ENCODE measurements at places on chromosomes 7 and 10.

- no peak for DNase-seq
Observed at GRCh38 chr7:3037259-3037658, 6.4 kb downstream of the CARD11 start.

GRCh38 chr7:111409714-111410422, 152.4 kb downstream of the IMMP2L start:
- no peak for DNase-seq

DNA sequence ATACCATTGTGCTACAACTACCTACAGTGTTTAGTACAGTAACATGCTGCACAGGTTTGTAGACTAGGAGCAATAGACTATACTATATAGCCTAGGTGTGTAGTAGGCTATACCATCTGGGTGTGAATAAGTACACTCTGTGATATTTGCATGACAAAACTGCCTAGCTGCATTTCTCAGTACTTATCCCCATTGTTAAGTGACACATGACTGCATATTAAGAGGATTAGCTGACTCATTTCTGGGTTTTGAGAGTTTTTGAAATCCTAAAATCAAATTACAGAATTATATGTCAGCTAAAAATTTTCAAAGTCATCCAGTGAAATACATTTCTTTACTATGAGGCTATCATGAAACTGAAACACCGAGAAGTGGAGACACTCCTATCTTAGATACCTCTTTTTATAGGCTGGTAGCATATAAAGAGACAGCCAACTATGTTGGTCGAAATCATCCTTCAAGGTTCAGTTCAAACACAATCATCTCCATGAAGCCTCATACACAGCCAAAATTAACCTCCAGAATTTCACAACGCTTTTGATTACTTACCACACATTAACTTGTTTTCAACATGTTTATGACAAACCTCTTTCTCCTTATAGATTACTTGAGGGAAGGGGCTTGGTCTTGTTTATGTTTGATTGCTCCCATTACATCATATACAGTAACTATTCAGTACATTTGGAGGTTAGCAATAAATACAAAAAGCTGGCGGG, 89.8 kb upstream of the ANK3 start:
- no peak for DNase-seq

DNA sequence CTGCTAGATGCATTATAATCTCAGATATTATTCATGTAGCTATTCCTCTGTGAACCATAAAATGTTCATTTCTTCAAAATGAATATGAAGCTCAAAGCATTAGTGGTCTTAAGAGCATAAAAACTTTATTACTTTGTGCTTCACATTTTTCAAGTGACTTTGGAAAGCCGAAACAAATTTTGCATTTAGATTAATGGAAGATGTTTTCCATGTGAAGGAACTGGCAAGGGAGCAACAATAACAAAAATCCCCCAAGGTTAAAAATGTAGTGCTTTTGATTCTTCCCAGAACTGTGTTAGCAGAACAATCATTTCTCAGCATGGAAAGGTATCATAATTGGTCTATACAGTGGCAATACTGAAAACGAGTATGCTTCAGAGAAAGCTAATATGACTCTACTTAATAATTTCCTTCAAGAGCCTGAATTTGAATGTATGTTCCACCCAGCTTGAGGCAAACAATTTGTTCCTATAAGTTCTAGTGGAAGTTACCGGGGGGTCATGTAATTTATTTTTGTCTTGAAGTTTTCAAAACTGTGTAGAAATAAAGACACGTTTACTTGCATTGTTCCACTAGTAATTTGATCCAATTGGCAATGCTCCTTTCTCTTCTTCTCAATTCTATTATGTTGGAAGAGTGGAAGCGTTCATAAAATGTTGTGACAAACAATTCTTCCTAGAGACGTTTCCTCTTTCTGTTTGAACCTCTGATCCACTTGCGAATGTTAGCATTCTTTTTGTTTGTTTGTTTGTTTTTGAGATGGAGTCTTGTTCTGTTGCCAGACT, 665.4 kb downstream of the AUTS2 start:
- DNase-seq = no peak

- no peak for DNase-seq
Observed at GRCh38 chr10:28095791-28096378, 97.0 kb upstream of the ODAD2 start.

DNA sequence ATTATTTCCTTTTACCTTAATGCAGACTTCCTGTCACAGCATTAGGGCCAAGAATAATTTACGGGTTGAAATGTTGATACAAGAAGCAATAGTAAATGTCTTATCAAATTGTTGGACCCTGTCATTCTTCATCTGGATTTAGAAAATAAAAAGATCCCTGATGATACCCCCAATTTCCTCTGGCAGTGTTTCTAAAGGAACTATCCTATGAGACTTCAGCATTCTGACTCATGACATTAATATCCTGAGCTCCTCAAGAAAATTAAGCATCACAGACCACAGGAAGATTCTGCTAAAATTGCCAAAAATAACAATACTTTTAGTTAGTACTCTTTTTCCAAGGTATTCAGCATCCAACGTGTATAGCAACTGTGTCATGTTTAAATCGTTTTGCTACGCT, 490.5 kb upstream of the ANKRD30A start:
- DNase-seq = no peak

GRCh38 chr7:31687024-31687748, at the start of gene PPP1R17:
Gene PPP1R17 (plus strand): TSS chr7:31687215. CDS start chr7:31692442, 5,227 bp downstream.
- DNase-seq = no peak

DNA sequence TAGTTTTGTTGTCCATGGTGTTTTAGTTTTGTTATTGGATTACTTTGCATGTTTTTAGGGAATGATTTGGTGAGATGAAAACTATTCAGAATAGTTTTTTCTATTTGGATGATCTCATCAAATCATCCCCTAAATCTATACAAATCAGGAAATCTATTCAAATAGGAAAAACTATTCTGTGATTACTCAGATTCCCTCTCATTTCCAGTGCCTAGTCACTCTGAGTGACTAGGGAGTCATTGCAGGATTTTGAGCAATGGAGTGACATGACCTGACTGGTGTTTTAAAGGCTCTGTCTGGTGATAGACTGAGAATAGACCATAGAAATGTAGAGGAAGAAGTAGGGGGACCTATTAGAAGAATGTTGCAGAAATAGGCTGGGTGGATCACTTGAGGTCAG, 72.4 kb downstream of the TPST1 start:
- DNase-seq = no peak

DNA sequence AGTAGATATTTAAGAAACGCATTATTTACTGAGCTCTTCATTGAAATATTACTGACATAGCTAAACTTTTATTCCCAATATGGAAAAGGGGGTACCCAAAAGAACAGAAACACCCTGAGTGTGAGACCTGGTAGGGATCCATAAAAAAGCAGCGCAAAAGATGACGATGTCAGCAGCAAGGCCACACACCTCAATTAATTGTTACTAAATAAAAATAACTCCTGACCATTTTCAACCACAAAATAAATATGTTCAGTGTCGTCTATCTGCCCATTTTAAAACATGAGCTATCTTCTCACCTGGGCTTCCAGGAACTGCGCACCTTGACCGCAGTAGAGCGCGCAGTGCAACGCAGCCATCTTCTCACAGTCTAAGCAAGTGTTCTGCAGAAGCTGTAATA, 61.2 kb downstream of the GSAP start:
- no peak for DNase-seq

- DNase-seq = no peak
Observed at GRCh38 chr10:30158325-30158960, 99.1 kb upstream of the JCAD start.

GRCh38 chr10:100101192-100102076, 19.8 kb upstream of the CPN1 start:
- no peak for DNase-seq

- no peak for DNase-seq
Observed at GRCh38 chr7:94001396-94001795, 2.8 kb downstream of the BET1 start.

GRCh38 chr10:100725869-100726426, 19.4 kb upstream of the PAX2 start:
- DNase-seq = no peak

DNA sequence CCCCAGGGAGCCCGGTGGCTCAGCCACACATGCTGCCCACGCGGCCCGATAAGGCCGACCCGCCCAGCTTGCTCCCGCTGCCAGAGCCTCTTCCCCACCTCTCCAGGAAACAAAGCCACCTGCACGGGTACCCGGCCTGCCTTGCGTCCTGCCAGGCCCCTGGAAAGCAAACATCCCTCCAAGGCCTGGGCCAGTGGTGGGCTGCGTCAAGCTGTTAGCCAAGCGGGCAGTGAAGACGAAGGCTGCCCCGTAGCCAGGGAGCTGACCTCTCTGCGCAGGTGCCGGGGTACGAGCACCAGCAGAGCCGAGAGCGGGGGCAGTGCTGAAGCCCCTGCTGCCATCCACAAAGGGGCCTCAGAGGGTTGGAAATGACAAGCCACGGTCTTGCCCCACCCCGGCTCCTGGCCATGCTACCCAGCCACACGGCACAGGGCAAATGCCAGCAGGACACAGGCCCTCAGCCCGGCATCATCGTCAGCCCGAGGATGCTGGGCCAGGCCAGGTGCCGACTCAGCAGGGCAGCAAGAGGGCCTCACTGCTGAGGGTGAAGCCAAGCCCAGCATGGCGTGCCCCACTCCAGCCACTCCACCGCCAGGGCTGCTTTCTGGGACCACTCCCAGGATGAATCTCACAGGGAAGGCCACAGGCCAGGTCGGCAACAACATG, 140.0 kb downstream of the PTPRN2 start:
- no peak for DNase-seq

DNA sequence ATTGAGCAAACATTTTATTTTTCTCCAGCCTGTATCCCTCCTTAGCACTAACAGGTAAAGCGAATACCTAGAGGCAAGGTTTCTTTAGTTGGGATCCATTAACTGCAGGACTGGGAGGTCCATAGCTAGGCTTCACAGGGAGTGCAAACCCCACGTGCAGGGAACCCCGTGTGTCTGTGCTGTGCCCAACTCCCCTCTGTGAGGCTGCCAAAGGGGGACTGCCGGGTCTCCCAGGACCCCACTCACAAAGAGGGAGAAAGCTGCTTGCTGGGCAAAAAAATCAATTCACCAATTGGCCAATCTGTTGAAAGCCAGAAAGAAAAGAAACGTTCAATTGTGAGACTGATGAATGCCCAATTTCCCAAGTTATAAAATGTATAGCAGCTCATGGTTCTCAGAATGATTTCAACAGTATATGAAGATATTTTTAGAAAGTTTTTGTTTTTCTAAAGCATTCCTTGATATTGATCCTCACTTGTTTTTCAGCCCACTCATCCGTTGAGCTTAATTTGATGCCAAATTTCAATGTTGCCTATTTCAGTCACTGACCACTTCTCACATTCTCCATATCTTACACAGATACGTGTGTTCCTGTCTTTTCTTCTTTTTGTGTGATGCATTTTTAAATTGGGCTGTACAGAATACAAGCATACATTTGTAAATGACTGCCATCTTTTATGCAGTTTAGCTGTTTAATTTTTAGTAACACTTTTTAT, 202.7 kb upstream of the PRSS58 start:
- DNase-seq = no peak

DNA sequence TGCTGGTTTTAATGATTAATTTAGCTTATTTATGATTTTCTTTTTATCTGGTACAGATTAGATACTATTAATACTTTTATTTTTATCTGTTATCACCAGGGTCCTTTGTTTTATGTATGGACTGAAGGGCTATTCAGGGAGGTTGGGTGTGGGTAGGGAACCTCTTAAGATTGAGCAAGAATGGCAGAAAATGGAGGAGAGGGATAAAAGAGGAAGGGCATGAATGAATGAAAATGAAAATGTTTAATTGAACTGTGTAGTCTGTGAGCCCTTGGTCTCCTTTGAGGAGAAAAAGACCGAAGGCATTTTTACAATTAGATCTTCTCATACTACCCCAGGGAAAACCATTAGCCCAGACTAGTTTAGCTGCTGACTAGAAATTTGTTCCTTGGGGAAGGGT, 93.1 kb downstream of the CDK14 start:
- no peak for DNase-seq

- no peak for DNase-seq
Observed at GRCh38 chr7:132435016-132435990, 141.0 kb downstream of the PLXNA4 start.

- DNase-seq = no peak
Observed at GRCh38 chr10:24027107-24027506, 181.8 kb upstream of the KIAA1217 start.

DNA sequence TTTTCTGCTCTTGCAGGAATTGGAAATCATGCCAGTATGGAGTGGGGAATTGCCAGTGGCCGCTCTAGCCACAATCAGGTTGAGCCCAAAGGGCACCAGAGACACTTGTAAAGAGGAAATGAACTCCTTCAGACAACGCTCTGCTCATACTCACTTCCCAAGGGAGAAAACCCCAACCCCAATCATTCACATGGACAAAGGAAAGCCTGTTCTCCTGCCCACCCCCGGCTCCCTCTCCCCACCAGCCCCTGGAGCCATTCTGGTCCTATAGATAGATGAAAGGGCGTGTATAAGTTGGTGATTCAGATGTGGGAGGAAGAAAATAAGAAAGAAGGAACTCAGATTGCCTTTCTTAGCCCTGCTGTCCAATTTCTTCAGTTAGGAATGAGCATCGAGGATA, 57.4 kb downstream of the GFRA1 start:
- no peak for DNase-seq

- no peak for DNase-seq
Observed at GRCh38 chr7:26688936-26689506, 175.4 kb downstream of the SKAP2 start.

DNA sequence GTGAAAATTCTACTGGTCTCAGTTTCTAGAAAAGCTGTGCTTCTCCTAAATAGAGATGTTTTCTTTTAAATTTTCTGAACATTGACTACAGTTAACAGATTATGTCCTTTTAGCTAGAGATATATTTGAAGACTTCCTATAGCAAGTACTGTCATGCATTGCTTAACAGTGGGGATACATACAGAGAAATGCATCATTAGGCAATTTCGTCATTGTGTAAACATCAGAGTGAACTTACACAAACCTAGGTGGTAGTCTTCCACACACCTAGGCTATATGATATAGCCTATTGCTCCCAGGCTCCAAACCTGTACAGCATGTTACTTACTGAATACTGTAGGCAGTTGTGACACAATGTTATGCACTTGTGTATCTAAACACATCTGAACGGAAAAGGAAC, 28.5 kb downstream of the PIK3CG start:
- DNase-seq = no peak

GRCh38 chr10:75208181-75208580, 2.4 kb upstream of the VDAC2 start:
- DNase-seq = no peak

GRCh38 chr7:130943981-130944380, 210.0 kb upstream of the KLF14 start:
- DNase-seq = no peak

- DNase-seq = no peak
Observed at GRCh38 chr10:94146746-94147145, 153.0 kb downstream of the PLCE1 start.

- no peak for DNase-seq
Observed at GRCh38 chr10:106707657-106708056, 456.8 kb downstream of the SORCS1 start.

DNA sequence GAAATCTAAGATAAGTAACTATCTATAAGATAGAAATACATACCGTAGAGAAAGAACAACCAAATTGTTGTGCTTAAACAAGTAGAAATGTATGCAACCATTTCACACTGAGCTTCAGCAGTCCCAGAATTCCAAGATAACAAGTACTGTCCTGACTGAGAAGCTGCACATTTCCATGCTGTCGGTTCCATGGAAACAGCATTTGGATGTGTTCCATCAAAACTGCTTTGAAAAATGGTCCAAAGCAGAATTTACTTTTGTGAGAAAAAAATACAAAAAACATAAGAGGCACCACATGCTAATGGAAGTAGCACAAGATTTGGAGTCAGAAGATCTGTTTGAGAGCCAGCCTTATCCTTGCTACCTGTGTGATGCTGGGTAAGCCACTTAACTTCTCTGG, 92.6 kb downstream of the MTERF1 start:
- DNase-seq = no peak

- no peak for DNase-seq
Observed at GRCh38 chr7:106671160-106671559, 10.2 kb upstream of the CCDC71L start.
